ENCODE measurements at places on chromosomes 4 and X.

GRCh38 chr4:176959980-176960379 lies 167.3 kb upstream of the VEGFC start:
- no peak for DNase-seq

- DNase-seq = no peak
Measured at GRCh38 chr4:149211876-149212275, 603.8 kb downstream of the IQCM start.

DNA sequence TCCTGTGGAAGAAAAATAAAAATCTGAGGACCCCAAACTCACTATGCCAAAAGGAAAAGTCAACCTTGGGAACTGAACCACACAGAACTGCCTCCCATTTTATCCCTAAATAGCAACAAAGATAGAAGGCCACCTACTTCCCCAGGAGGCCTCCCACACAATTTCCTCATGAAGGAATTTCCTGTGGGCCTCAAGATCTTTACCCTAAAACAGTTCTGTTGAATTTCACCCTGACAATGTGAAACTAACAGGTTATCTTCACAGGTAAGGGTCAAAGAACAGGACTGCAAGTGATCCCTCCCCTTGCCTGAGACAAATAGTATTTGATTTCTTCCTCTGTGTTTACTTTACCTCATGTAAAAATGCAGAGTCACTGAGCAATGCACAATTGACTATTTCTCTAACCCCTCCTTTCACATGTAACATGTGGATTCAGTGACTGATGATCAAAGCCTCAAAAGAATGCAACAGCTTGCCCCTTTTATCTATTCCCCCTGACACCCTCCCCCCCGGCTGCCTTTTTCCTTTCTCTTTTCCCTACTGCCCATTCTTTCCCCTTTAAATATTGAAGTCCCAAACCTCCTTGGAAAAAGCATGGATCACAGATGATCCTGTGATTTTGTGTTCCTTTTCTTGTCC lies 33.3 kb downstream of the MEPE start:
- DNase-seq = no peak

DNA sequence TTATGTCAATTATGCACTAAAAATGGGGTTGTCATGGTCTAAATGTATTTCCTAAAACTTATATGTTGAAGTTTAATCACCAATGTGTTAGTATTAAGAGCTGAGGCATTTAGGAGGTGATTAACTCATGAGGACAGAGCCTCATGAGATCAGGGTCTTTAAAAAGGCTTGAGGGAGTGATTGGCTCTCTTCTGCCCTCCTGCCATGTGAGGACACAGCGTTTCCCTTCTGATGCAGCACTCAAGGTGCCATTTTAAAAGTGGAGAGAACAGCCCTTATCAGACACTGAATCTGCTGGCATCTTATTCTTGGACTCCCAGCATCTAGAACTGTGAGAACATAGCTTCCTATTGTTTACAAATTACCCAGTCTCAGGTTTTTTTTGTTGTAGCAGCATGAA lies 581.7 kb downstream of the KCNIP4 start:
- DNase-seq = no peak

Measured in Panc1 (cell line).